Activated CD4-positive, alpha-beta T cell treated with anti-CD3 and anti-CD28 coated beads for 36 hours (primary cell): ENCODE measurements at places on chromosomes 6 and 20.
A peak's percentile ranks its signal among the peaks of the same experiment; 100 is the strongest.

- DNase-seq = no peak
Observed at GRCh38 chr6:45718871-45719270, 296.8 kb downstream of the CLIC5 start.

DNA sequence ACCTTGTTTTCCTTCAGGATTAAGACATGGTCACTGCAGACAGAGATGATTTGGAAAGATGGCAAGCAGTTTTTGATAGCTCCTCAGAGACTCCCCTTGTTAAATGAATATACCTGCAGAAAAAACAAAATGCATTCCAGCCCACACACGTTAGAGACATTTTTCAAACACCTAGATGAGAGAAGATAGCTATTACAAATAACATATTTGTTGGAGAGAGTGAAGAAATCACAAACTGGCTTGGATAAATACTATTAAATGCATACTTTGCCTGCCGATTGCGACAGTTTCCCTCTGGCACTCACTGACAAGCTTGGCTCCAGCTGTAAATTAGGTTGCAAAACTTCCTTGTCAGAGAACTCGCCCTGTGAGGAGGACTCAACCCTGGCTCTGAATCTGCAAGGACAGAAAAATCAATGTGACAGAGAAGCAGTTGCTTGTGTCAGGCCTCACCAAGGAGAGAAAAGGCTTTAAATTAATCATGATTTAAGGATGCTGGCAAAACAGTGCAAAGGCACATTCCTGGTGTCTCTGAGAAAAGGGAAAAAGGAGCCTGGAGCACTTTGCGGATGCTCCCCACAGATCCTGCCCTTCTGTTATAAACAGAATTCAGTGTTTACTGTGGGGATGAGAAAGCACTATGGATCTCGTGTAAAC, 423.7 kb upstream of the MARCKS start:
- DNase-seq = no peak

DNA sequence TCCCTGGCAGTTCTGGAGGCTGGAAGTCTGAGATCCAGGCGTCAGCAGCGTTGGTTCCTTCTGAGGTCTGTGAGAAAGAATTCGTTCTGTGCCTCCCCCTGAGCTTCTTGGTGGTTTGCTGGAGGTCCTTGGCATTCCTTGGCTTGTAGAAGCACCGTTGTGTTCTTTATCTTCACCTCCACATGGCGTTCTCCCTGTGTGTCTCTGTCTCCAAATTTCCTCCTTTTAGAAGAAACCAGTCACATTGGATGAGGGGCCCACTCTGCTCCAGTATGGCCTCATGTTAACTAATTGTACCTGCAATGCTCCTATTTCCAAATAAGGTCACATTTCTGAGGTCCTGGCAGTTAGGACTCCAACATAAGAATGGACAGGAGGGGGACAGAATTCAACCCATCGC, 73.0 kb upstream of the BACH2 start:
- DNase-seq = no peak

GRCh38 chr6:33313105-33313708, 671 bp downstream of the TAPBP start:
- DNase-seq = peak; percentile 79

DNA sequence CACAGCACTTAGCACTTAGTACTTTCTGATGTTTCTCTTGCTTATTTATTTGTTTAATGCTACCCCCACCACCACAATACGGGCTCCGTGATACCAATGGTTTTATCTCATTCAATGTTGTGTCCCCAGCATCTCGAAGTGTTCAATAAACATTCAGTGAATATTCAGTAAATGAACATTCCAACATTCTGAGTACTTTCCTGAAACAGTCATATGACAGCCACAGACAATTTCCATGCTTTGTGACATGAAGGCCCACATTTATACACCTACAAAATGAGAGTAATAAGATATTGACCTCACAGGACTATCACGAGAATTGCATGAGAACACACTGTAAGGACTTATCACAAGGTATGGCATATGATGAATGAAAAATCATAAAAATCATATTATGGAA, 10.8 kb downstream of the MOXD1 start:
- DNase-seq = no peak

DNA sequence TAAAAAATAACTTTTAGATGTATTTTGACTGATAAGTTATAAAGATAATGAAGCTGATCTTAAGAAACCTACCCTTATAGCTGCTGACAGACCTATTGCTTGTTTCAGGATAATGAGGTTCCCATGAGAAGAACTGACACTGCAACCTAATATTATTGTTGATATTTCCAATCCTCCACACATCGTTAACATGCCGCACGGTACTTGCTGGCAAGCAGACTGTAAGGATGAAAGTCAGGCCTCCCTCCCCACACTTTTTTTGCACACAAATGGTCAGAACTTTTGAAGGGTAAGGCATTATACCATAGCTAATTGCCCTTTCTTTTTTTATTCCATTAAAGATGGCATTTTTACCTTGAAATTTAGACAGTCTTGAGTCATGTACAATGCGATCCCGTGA, 210.9 kb downstream of the UST start:
- no peak for DNase-seq

GRCh38 chr6:73774311-73774774, 78.3 kb downstream of the CD109 start:
- no peak for DNase-seq

DNA sequence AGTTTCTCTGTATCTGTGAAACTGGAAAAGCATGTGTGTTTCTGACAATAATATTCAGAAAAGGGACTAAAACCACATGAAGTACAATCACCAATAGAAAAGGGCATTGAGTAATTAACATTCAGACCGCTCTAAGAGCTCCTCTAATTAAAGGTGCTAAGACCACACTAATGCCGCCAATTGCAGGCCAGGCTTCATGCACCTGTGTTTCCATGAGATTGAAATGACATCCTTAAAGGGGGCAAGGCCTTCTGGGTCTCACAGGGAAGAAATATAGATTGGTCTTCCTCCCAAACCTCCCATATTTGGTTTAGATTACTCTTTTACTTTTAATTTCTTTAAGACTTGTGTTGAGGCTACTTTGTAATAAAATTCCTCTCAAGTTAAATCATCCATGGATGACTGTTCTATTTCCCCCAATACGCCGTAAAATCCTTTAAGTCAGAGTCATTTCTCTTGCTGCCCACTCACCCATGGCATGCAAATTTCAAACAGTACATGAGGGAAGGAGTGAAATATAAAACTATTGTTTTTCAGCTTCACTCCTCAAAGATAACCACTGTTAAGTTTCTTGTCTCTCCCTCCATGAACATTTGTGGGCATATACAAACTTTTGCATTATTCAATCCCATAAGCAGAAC, 110.6 kb downstream of the UBE3D start:
- DNase-seq = no peak

GRCh38 chr6:43708860-43709653, 21.5 kb upstream of the MRPS18A start:
- DNase-seq = peak; percentile 34
